ENCODE measurements at places on chromosomes 1 and 21.

DNA sequence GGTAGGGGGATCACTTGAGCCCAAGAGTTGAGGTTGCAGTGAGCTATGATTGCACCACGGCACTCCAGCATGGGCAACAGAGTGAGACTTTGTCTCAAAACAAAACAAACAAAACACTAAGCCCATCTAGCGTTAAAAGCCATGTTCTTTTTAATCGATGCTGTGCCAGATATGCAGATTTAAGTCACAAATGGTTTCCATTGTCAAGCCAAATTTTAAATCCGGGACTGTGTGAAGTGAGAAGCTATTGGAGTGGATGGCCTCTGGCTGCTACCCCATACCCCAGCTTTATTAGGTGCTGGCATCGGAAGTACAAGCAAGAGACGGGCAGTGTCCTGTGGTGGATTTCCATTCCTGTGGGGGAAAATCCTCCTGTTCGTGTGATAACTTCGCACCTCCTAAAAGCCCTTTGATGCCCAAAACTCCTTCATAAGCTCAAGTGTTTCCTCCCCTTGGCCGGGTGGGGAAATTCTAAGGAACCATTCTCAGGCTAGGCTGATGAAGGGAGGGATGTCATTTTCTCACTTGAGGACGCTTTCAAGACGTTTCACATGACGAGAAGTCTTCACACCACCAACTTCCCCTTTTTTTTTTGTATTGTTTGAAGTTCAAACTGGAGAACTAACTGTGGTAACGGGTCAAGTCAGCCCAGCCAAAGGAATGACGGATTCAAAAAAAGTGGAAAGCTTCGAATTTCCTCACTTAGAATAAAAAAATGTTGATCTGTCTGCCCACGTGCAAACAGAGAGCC, 140.8 kb downstream of the KAZN start:
- DNase-seq: no peak

GRCh38 chr21:32921632-32922230, 104.0 kb upstream of the OLIG2 start:
- peak; percentile 38 for DNase-seq

- DNase-seq: no peak
Observed at GRCh38 chr1:36106269-36106668, 17.6 kb downstream of the ADPRS start.

DNA sequence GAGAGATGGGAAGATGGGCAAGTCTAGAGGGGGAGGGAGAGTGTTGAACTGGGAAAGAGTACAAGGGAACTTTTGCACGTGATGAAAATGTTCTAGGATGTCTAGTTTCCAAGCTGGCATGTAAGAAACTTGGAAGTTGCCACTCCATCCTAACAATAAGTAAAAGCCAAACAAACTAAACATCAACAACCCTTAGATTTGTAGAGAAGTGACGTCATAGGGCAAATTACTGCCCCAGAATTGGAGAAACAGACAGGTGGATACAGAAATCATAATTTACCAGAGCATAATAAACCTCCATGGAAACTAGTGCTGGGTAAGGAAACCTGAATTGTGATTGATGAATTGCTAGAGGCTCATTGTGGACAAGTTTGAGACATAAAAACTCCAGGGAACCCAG, 14.7 kb upstream of the ZBTB40 start:
- no peak for DNase-seq

DNA sequence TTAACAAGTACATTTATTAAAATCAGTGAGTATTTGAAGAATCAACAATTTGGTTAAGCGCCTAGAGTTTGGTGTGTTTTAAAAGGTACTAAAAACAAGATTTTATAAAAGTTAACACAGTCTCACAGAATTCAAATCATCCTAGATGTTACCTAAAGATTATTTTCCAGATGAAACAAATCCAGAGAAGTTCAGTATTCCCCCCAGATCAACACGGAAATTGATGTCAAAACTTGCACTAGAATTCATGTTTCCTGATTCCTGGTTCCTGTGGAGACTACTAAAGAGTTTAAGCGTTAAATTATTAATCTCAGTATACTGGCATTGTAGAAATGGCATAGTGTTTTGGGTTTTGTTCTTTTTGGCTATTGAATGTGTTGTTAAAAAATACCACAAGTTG, 1.4 kb downstream of the PTBP2 start:
- no peak for DNase-seq

- no peak for DNase-seq
Observed at GRCh38 chr1:146029117-146029516, 7.6 kb upstream of the HJV start.

DNA sequence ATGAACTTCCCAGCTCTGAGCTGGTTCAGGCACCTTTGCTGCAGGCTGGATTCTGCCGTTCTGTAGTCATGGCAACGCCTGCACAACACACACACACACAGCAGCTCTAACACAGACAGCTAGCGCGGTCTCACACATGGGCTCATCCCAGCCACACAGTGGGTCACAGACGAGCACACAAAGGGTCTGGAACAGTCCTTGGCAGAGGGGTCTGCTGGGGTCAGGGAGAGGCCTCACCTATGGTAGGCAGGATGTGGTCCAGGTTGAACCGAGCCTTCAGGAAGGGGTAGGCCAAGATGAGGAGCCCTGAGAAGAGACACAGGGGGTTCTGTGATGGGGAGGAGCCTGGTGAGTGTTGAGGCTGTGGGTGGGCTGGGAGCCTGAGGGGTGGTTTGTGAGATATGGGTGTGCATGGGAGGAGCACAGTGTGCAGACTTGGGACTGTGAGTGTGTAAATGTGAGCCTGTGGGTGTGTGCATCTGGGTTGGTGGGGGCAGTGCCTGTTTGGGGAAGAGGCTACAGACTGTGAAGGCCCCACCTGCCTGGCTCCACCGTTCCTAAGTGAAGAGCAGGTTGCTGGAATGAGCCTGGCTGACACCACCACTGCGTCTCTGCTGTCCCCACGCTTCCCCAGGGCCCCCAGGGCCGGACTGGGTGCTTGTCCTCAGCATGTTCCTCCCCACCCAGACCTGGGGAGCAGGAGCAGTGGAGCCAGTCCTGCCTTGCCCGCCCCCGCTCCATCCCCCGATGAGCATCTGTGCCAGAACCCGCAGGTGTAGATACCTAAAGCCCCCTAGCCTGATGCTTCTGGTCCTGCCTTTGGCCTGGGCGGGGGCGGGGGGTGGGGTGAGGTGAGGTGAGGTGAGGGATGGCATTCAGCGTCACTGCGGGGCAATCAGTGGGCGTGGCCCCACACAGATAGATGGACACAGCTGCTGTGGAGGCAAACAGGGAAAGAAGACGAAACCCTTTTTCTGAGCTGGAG, 1.5 kb downstream of the KNCN start:
- peak; percentile 57 for DNase-seq

DNA sequence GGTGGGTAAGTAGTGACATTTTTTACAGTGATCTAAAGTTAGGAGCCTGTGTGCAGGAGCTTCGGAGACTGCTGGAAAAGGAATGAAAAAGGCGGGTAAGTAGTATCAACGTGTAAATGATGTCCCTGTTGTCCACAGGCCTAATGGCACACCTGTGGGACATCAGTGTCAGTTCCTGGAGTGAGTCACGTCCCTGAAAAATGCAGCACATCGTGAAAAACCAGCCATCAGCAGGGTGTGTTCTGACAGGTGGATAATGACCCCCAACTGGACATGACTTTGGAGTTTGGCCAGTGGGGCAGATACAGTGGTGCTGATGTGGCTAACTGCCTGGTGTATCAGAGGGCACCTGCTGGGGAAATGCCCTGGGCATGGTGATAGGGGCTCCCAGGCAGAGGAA, 12.0 kb upstream of the PRDM15 start:
- no peak for DNase-seq
